ENCODE measurements at places on chromosomes 7 and 10. TPM values are rescaled to one million over a fixed set of nuclear protein-coding genes. Genes with fewer than 3 reads are reported as not detected.

Gene RBM20
- total RNA-seq: not detected

Gene TMEM130
- total RNA-seq: 0.60 TPM

Gene PRSS1
- not detected for total RNA-seq

Gene GSAP
- 9.3 TPM for total RNA-seq

Gene CDHR1
- 108 TPM for total RNA-seq

Gene HMX2
- not detected for total RNA-seq

Gene RBP3
- not detected for total RNA-seq

Gene CISD1
- total RNA-seq: 25.0 TPM

Gene PNLIP
- not detected for total RNA-seq
